ENCODE measurements at places on chromosomes 12 and 14.

- H3K27me3 ChIP-seq = no peaks in the 10 kb centered on the region
- H3K36me3 ChIP-seq = no peaks in the 10 kb centered on the region
- no peak overlapping the region for H3K27ac ChIP-seq
- H3K4me1 ChIP-seq = peaks cover 40% of the 10 kb centered on the region
- no peak overlapping the region for H3K4me3 ChIP-seq
- DNase-seq = no peak
Observed at GRCh38 chr12:27814411-27814810, 34.4 kb upstream of the MANSC4 start.

DNA sequence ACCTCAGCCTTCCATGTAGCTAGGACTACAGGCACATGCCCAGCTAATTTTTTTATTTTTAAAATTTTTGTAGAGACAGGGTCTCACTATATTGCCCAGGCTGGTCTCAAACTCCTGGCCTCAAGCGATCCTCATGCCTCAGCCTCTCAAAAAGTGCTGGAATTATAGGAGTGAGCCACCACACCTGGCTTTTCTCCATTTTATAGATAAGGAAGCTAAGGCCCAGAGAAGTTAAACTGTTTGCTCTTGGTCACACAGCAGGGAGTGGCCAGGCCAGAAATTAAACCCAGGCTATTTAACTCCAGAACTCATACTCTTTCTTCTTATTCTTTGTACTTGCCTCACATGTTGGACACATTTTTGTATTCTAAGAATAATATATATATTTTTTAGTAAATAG, 16.5 kb downstream of the UBE3B start:
- H3K4me3 ChIP-seq = no peak overlapping the region
- H3K4me1 ChIP-seq = no peaks in the 10 kb centered on the region
- no peak overlapping the region for H3K27ac ChIP-seq
- peaks cover 71% of the 10 kb centered on the region for H3K36me3 ChIP-seq

DNA sequence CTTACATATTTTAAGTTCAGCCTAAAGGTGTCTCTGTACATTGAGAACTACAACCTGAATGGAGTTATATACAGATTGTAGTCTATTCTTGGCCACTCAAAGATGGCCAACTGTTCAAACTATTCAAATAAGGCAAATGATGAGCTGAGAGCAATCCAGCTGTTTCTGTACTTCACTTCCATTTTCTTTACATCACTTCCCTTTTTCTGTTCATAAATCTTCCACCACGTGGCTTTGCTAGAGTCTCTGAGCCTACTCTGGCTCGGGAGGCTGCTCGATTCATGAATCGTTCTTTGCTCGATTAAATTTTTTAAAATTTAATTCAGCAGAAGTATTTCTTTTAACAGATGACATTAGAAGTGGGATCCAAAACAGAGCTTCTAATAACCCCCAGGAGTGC, 879.7 kb downstream of the GALC start:
- H3K27me3 ChIP-seq = no peaks in the 10 kb centered on the region
- H3K36me3 ChIP-seq = no peaks in the 10 kb centered on the region
- H3K4me1 ChIP-seq = no peaks in the 10 kb centered on the region
- no peak overlapping the region for H3K27ac ChIP-seq

GRCh38 chr12:5787828-5788227, 157.2 kb downstream of the ANO2 start:
- no peak overlapping the region for H3K4me3 ChIP-seq
- no peaks in the 10 kb centered on the region for H3K4me1 ChIP-seq
- no peak overlapping the region for H3K27ac ChIP-seq
- no peaks in the 10 kb centered on the region for H3K27me3 ChIP-seq
- no peak for DNase-seq

DNA sequence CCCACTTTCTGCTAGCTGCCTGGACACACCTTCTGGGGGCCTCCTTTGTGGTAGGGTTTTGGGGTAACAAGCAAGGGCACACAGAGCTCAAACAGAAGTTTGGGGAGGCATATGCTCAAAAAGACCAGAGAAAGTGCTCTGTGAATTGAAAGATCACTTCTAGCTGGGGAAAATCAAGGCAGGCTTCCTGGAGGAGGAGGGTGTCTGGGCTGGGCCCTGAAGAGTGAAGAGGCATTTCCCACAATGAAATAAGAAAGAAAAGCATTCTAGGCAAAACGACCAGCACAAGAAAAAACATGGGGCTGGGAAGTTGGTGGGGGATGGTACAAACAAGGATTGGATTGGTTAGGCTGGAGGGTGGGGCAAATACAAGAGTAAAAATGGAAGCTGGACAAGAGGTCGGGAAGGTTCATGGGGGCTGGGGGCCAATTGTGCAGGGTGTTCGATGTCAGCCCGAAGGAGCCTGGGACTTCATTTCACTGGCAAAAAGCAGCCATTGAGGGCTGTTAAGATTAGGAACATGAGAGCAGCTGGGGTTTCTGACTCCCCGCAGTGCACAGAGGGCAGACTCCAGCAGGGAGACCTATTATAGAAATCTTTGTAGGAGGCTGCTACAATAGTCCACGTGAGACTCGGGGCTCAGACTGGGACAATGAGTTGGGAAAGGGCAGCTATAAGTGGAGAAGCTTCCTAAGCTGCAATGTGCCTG, 51.5 kb upstream of the CMKLR1 start:
- no peak for DNase-seq
- no peak overlapping the region for H3K27ac ChIP-seq
- no peaks in the 10 kb centered on the region for H3K27me3 ChIP-seq
- peaks cover 9% of the 10 kb centered on the region for H3K4me1 ChIP-seq
- H3K36me3 ChIP-seq = no peaks in the 10 kb centered on the region
